ENCODE measurements at places on chromosomes 13 and 19.

- no peak for DNase-seq
These were observed 24.9 kb upstream of the AMER2 start for GRCh38 chr13:25196971-25197370.

DNA sequence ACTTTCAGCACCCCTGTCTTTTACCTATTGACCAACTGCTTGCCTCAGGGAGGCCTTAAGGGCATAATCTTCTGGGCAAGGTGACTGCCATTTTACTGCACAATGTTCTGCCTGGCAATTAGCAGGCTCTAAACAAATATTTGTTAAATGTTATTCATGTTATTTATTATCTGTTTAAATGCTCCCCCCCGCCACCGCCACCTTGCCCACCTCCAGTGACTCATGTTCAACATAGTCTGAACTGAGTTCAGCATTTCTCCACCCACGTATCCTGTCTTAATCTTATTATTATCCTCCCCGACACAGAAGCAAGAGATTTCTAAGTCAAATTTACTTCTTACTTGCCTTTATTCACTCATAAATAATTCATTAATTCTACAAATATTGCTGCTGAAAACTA, 144.8 kb downstream of the LIG4 start:
- DNase-seq, result no peak

DNA sequence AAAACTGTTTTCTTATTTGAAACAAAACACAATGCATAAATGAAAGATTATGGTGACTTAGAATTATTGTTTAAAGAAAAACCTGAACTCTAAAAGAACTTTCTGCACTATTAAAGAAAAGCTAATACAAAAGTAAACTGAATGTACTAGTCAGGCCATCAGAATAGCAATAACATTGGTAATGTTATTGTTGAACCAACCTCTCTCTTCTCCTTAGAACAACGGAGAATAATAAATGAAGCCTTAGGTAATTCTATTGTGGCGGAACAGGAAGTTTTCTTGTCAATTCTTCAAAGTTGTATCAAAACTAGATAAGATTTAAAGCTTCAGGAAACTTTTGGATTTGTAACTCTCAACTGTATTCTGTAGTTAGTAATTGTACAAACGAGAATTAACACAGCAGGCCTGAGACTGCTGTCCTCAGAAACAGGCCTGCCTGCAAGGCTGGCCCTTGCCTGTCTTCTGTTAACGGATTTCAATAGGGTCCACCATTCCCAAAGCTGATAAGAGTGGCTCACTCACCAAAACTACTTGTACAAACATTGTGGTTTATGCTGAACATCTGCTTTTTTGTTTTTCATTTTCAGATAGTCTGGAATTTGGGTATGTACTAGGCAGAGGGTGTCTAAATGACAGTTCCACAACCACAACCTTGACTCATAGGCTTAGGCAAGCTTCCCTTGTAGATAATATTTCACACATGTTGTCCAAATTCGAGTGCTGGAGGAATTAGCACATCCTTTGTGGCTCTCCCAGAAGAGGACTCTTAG, 825.8 kb downstream of the GPC5 start:
- no peak for DNase-seq

GRCh38 chr13:84844473-84844872, 954.7 kb downstream of the SLITRK6 start:
- DNase-seq, result no peak

GRCh38 chr13:31835932-31836331, 96.6 kb downstream of the RXFP2 start:
- DNase-seq, result no peak

DNA sequence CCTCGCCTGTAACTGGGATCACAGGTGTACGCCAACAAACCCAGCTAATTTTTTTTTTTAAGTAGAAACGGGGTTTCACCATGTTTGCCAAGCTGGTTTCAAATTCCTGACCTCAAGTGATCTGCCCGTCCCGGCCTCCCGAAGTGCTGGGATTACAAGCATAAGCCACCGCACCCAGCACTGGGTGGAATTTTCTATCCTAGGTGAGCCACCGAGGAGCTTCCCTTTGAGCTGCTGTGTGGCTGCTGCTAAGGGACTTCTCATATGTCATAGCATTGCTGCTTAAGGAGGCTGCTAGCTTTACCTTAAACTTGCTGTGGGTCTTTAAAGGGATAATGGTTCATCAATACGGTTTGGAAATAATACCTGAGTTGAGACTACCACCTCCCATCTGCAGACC, 2.9 kb upstream of the AMER2 start:
- no peak for DNase-seq

DNA sequence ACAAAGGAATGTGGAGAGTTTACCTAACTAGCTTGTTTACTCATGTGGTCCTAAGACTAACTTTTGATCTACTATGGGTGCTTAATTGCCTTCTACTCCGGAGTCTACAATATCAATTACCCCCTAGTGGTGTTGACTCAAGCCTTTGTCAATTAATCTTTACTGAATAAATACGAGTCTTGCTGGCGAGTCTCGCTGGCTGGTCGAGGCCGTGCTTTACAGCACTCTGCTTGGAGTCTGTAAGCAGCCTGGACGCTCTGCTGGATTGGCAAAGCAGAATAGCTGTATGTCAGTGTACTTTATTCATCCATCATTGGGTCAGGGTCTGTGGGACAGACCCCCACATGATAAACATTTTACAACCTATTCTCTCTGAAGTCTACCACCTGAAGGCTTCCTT, 9.9 kb upstream of the SPART start:
- DNase-seq, result no peak

GRCh38 chr19:43699506-43700394, 16.1 kb upstream of the IRGC start:
- no peak for DNase-seq

DNA sequence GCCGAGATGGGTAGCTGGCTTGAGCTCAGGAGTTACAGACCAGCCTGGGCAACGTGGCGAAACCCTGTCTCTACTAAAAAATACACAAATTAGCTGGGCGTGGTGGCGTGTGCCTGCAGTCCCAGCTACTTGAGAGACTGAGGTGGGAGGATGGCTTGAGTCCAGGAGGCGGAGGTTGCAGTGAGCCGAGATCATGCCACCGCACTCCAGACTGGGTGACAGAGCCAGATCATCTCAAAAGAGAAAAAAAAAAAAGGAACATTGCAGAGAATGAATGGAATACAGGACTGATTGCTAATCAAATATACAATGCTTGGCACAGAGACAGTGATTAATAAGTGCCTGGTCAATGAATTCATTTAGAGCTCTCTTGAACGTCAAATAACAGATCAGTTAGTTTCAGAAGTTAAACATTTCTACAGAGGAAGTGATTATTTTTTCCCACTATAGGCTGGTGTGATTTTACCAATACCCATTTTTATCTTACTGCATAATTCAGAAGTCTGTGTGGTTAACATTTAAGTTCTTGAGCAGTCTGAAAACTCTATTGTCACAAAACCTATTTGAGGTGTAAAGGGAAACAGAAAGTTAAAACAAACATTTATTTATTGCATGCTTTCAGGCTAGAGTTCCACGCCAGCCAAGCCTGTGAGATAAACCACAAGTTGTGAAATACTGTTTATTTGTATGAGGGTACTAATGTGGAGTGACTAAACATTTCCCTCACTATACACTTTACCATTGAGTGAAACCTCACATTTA, 7.7 kb upstream of the TBC1D4 start:
- no peak for DNase-seq

GRCh38 chr13:101486708-101487437, 34.4 kb downstream of the ITGBL1 start:
- DNase-seq, result no peak
